Bronchial smooth muscle cell (primary cell): ENCODE measurements at places on chromosomes 13 and 19. TPM values are rescaled to one million over a fixed set of nuclear protein-coding genes. Genes with fewer than 3 reads are reported as not detected.

The ADGRE3 gene
- not detected in 2 replicates for total RNA-seq

The NRTN gene
- under 0.01 and 0.17 TPM in 2 replicates for total RNA-seq

The KASH5 gene
- total RNA-seq = not detected in 2 replicates

The SH2D3A gene
- total RNA-seq = under 0.01 TPM in 1 of 2 replicates, not detected in the other

The PRTN3 gene
- not detected in 2 replicates for total RNA-seq

The OR1M1 gene
- total RNA-seq = not detected in 2 replicates

The ZNF816 gene
- 8.6 and 9.1 TPM in 2 replicates for total RNA-seq
